ENCODE measurements at places on chromosomes 16 and 17.

GRCh38 chr16:71293919-71294318, 4.7 kb upstream of the CMTR2 start:
- DNase-seq: no peak

DNA sequence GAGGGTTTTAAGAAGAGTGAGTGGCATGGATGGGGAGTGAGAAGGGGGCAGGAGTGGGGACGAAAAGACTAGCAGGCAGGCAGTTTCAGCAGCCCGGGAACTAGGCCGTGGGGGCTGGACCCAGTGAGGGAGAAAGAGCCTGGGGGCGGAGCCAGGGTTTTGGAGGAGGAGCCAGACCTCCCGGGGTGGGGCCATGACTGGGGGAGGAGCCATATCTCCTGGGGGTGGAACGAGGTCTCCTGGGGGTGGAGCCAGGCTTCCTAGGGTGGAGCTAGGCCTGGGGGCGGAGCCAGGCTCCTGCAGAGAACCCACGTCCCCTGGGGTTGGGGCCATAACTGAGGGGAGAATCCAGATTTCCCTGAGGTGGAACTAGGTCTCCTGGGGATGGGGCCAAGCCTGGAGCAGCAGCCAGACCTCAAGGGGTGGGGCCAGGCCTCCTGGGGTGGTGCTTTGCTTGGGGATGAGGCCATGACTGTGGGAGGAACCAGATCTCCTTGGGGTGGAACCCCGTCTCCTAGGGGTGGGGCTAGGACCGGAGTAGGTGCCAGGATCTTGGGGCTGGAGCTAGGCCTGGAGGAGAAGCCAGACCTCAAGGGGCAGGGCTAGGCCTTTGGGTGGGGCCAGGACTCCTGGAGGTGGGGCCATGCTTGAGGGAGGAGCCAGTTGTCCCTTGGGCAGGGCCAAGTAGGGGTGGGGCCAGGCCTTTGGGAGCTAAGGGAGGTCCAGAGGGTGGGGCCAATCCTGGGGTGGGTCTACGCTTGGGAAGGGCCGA, 41.7 kb upstream of the JPH3 start:
- DNase-seq: peak; percentile 87

GRCh38 chr17:78613416-78613815, 36.2 kb upstream of the DNAH17 start:
- no peak for DNase-seq

- no peak for DNase-seq
Observed at GRCh38 chr16:23929856-23930255, 94.1 kb downstream of the PRKCB start.

DNA sequence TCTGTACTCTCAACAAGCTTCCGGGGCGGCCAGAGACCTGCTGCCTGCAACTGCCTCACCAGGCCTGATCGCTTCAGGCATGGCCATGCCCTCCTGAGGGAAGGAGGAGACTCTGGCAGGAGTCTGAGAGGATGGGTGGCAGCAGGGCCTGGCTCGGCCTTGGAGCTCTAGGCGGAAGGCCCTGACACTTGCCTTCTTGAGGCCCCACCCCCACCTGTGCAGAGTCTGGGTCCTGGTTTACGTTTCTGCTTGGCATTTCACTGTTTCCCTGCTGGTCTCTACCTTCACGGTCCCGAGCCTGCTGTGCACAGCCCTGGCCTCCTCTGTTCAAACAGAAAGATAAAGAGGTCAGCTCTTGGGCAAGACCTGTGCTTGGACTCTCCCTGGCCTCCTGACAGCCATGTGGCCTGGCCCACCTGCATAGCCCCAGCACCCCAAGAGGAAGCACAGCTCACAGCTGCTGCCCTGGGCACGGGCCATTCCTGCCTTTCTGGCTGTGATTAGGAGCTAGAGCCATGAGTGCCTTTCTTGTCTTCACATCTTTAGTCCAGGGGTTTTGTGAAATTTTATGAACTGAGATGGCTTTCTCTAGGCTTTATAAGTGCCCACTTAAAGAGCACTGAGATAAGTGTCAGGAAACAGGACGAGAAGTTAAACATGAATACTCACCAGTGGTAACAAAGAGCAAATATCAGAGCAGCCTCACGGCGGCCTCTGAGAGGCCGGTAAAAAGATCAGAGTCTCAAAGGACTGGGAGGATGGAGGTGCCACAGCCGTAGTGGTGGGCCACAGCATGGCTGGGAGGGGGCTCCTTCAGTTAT, 25.6 kb upstream of the MTSS2 start:
- no peak for DNase-seq

DNA sequence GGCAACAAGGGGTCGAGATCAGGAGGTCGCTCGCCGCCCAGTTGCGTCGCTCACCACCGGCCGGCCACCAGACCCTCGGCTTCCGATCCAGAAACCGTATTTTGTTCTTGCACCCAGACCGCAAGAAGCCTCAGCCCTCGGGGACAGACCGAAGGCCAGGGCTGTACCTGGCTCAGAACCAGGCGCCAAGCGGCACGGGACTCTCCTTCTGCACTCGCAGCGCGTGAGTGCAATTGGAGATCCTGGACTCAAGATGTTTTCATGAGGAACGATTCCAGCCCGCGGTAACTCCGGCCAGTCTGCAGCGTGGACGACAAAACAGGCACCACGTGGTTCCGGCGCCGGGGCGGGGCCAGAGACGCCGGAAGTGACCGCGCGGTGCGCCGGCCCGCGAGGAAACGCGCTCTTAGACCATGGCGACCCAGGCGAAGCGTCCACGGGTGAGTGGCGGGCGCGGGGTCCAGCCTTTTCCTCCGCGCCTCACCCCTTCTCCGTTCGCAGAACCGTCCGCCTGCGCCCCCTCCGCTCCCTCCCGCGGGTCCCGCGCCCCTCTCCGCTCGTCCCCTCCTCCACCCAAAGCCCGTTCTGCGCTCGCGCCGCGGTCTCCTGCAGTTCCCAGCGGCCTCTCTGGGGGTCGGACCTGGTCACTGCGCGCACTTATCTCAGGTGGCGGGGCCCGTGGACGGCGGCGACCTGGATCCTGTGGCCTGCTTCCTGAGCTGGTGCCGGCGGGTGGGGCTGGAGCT, at the start of gene SETD6:
SETD6 (plus strand) TSS at position 393 of the 746 bp plus-strand sequence; CDS start at position 414, 21 bp downstream.
- peak; percentile 91 for DNase-seq

DNA sequence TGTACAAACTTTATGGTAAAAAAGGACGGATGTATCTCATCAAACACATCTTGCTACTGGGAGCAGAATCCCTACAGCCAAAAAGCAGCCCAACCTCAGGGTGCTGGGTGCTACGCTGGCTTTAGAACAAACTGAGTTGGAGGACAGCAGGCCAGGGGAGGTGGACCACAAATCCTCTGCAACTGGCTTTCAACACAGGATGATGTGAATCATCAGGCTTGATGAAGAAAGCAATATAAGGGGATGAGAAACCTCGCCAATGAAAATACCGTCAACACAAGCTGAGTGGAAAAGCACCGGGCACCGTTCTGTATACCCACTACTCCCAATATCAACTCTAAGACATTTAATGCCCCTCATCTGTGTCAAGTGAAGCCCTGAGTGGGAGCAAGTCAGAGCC, 14.3 kb downstream of the HBQ1 start:
- no peak for DNase-seq

DNA sequence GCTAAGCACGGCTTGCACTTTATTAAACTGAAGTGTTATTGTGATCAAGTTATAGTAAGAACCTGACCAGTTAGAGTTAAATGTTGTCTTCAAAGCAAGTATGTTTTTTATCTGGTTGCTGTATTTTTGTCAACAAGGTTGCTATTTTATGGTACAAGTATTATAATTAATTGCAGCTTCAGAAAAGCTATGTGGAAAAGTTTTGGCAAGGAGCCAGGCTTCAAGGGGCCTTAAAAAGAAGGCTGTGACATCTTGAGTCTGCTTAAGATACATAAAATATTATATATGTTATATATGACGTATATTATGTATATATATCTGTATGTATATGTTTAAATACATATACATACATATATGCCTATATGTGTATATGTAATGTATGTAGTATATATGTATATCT, 1461.2 kb upstream of the CDH8 start:
- DNase-seq: no peak

DNA sequence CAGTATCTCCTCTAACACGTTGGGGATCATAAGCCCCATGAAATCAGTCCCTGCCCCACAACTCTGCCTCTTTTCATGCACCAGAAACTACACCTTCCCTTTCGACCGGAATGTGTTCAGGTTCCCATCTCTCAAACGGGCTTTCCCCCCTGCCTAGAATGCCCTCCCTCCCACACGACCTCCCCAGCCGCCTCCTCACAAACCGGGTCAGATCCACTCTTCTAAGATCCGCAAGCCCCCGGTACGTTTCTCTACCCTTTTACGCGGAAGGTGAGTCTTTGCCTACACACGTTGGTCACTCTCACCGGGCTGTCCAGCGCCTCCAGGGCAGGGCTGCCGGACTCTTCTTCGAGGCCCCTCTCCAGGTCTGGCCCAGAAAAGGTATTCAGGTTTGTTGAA, 708 bp downstream of the DHX33 start:
- DNase-seq: no peak

DNA sequence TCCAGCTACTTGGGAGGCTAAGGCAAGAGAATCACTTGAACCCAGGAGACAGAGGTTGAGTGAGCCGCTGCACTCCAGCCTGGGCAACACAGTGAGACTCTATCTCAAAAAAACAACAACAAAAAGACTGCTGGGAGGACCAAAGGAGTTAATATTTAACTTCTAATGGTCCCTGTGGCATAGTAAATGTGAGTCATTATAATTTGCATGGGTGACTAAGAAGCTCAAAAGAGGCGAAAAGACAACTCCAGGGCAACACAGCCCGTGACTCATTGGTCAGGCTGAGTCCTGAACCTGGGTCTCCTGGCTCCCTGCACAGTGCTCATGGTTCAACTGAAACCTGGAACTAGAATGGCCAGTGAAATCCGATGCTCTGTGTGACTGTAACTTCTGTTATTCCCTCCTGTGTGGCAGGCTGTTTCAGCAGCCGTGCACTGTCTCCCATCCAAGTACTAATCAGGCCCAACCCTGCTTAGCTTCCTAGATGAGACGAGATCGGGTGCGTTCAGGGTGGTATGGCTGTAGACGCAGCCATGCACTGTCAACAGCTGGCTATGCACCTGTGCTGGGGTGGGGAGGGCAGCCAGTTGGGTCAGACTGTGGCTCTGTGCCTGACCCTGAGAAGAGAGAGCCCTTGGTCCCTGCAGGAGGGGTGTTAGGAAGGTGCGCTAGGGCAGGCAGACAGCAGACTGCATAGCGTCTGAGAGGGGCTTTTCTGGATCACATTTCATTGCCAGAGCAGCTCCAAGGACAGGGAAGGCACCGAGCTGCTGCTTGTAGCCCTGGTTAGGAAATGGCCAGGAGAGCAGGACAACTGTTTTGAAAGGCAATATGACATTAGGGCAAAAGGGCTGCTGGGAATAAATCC, 14.5 kb upstream of the GPRC5C start:
- no peak for DNase-seq

DNA sequence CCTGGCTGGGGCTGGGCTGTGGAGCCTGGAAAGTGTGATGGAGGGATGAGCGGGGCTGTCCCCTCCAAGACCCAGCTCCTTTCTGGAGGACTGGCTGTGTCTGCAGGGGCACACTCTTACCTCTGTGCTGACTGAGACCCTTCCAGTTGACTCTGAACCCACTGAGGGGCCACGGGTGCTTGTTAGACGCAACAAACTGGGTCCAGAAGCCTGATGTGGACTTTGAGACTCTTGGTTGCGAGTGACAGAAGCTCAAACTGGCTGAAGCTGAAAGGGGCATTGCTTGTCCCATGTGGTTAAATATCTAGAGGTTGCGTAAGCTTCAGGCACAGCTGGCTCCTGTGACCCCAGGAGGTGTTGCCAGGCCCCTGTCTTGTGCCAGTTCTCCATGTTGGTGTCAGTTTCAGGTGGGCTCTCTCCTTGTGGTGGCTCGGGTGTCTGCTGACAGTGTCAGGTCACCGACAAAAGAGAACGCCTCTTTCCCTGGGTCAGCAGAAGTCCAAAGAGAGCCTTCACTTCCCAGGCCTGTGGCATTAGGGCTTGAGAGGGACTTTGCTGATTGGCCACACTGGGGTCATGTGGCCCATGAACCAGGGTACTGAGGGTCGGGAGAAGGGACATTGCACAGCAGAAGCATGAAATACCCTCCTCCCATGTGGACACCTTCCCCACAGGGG, 16.7 kb downstream of the ADCY7 start:
- no peak for DNase-seq

DNA sequence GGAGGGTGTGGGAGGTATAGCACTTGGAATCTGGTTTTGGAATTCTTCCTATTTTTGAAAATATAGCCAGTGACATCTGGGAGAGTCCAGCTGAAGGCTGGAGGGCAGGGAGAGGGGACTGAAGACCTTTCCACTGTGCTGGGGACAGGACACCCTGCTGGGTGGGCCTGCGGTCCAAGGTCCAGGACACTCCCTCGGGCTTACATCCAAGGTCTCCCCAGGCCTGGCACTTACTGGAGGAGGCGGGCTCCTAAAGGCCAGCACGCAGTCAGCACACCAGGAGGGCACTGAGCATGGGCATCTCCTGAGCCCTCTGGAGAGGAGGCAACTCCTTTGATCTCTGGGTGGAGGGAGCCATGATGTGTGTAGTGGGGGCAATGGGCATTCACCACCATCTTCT, 35.5 kb upstream of the ETV4 start:
- DNase-seq: no peak

DNA sequence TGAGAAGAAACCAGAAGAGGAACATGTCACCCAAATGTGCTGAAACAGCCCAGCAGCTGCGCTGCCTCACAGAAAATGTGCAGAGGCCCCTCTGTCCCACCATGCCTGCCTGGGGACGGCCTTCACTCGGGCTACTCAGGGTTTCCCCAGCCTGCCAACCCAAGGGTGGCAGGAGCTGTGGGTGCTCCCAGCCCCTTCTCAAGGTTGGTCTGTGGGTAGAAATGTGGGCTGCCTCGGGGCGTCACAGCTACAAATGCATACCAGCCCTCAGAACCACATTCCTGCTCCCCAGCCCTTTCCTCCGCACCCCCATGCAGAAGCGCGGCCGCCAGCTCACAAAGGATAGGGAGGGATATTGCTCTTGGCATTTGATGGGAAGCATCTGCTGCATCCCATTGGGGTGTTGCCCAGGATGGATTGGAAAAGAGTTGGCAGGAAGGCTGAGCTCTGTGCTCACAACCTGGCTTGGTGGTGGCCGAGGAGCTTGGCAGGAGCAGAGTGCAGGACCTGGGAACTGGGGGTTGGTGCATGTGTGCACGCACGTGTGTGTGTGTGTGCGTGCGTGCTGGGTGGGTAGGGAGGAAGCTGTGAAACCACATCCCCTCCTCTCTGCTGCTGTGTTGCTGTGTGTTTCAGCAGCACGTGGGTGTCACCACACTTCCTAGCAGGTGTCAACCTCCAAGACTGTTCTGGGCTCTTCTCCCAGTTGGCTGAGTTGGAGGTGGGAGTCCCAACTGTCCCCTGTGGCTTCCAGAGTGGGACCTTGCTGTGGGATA, 304.4 kb downstream of the SEC14L1 start:
- DNase-seq: peak; percentile 79

GRCh38 chr16:49121636-49122035, 160.0 kb downstream of the CBLN1 start:
- DNase-seq: no peak

GRCh38 chr17:35749560-35750412, 3.3 kb downstream of the GAS2L2 start:
- no peak for DNase-seq

DNA sequence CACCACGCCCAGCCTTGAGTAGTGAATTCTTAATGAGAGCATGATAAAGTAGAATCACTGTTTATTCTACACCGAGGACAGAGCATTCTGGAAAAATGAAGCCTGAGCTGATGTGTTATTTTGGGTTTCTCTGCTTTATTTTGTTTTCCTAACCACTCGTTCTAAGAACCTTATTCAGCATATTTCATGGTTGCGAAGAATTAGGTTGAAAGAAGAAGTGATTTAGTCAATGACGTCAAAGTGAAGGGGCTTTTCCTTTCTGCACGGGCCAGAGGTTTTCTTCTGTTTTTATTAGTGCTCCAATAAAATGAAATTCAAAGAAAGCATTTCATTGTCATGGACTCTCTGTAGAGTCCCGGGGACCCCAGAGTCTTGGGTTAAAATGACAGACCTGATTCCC, 178.5 kb downstream of the MAF start:
- DNase-seq: no peak
